ENCODE measurements at places on chromosomes 6 and 20.

DNA sequence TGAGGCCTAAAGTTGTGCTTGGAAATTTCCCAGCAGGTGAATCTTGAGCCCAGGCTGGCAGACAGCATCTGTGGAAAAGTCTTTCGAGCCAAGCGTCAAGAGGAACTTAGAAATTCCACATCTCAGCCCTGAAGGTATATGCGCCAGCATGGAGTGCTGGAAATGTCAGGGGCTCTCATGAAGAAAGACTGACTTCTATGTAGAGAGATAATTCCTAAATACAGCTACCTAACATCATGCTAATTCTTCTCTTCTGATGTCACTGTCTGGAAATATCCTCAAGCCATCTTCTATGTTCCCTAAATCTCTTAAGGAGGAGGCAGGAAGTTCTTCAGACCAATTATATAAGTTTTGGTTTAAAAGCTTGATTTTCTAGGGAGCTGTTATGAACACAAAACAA, 492.4 kb upstream of the MARCKS start:
- DNase-seq = no peak

- no peak for DNase-seq
Observed at GRCh38 chr6:143882401-143882930, 18.2 kb downstream of the ZC2HC1B start.

GRCh38 chr20:45032781-45033180, 66.5 kb downstream of the STK4 start:
- no peak for DNase-seq

GRCh38 chr6:35047265-35048011, 93.7 kb downstream of the TCP11 start:
- peak; percentile 64 for DNase-seq

DNA sequence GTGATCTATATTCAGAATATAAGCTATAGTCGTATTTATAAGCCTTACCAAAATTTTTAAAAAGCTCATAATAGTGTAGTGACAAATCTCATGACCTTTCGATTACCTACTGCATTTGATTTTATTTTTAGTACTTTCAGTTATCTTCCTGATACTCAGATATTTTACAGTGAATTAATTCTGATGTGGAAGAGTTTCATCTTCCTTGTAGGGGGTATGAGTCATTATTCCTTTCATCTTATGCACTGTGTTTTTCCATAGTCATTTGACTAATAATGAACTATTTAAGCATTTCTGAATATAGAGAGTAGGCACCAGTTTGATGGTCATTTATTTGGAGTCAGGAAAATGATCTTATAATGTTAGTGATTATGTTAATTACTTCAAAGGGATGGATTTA, 36.4 kb downstream of the HDGFL1 start:
- DNase-seq = no peak

GRCh38 chr20:33821270-33821836, 10.2 kb downstream of the CHMP4B start:
- no peak for DNase-seq

- peak; percentile 93 for DNase-seq
Observed at GRCh38 chr6:31087494-31088089, 24.8 kb downstream of the C6orf15 start.

GRCh38 chr20:45176526-45177267, 2.0 kb downstream of the PI3 start:
- no peak for DNase-seq

- DNase-seq = peak; percentile 52
Observed at GRCh38 chr6:27617046-27617687, 144.3 kb upstream of the ZNF184 start.

GRCh38 chr6:97626671-97627441, 343.8 kb upstream of the MMS22L start:
- no peak for DNase-seq

DNA sequence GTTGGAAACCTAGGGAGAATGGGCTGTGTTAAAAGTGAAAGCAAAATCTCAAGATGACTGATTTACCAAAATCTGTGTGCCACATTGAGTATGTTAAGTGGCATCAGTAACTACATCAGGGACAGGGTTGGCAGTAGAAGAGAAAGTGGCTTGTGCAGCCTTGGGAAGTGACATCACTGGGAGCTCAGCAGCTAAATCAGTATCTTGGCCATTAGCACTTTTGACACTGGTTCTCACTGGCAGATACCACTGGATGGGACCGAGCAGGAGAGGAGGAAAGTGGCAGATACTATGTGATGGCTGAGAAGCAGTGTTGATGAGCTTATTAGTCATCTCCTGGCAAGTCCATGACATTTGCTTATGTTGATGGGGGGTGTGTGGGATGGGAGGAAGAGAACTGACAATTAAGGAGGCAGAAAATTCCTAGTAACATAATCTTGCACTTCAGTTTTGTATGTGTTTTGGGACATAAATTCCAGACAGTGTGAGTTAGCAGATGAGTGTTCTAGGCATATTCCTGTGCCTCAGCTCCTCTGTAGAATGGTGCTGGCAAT, 322.2 kb downstream of the SOX4 start:
- DNase-seq = no peak

- no peak for DNase-seq
Observed at GRCh38 chr6:35128496-35128895, 12.6 kb downstream of the TCP11 start.

GRCh38 chr6:72959821-72960220, 265.5 kb downstream of the KHDC1L start:
- no peak for DNase-seq

DNA sequence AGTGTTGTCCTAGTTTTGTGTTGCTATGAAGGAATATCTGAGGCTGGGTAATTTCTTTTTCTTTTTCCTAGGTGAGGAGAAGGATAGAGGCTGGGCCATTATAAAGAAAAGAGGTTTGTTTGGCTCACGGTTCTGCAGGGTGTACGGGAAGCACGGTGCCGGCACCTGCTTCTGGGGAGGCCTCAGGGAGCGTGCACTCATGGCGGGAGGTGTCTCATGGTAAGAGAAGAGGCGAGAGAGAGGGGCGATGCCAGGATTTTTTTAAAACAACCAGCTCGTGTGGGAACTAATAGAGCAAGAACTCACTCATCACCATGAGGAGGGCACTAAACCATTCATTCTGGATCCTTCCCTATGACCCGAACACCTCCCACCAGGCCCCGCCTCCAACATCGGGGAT, 14.2 kb upstream of the NPBWR2 start:
- DNase-seq = no peak

Data from endothelial cell of umbilical vein (primary cell).